ENCODE measurements at places on chromosomes 2 and 18. TPM values are rescaled to one million over a fixed set of nuclear protein-coding genes. Genes with fewer than 3 reads are reported as not detected.

Gene GEN1
- total RNA-seq, result 5.5 TPM

GRCh38 chr2:67984600-67984999, 78.2 kb downstream of the C1D start:
- no peak for DNase-seq
- H3K27me3 ChIP-seq, result no peaks in the 10 kb centered on the region
- no peak overlapping the region for H3K27ac ChIP-seq
- no peaks in the 10 kb centered on the region for H3K4me1 ChIP-seq

Gene RGPD3
- 0.18 TPM for total RNA-seq

- no peak overlapping the region for H3K27ac ChIP-seq
- H3K4me1 ChIP-seq, result no peaks in the 10 kb centered on the region
- H3K4me3 ChIP-seq, result no peak overlapping the region
These were observed 316.3 kb downstream of the AGPS start for GRCh38 chr2:177708660-177709444.

- peaks cover 3% of the 10 kb centered on the region for H3K4me1 ChIP-seq
- H3K4me3 ChIP-seq, result no peak overlapping the region
- no peaks in the 10 kb centered on the region for H3K27me3 ChIP-seq
- H3K36me3 ChIP-seq, result peaks cover 14% of the 10 kb centered on the region
These were observed 136.2 kb upstream of the RASGRP3 start for GRCh38 chr2:33340280-33340679.

GRCh38 chr2:233186851-233187250, 64.6 kb upstream of the ATG16L1 start:
- H3K27ac ChIP-seq, result no peak overlapping the region
- no peak for DNase-seq
- no peaks in the 10 kb centered on the region for H3K27me3 ChIP-seq
- H3K36me3 ChIP-seq, result no peaks in the 10 kb centered on the region
- no peaks in the 10 kb centered on the region for H3K4me1 ChIP-seq

GRCh38 chr2:14572633-14573032, 59.9 kb upstream of the LRATD1 start:
- no peak for DNase-seq
- H3K27me3 ChIP-seq, result no peaks in the 10 kb centered on the region
- H3K27ac ChIP-seq, result no peak overlapping the region

- H3K27me3 ChIP-seq, result no peaks in the 10 kb centered on the region
- H3K27ac ChIP-seq, result no peak overlapping the region
- H3K36me3 ChIP-seq, result no peaks in the 10 kb centered on the region
- no peaks in the 10 kb centered on the region for H3K4me1 ChIP-seq
- DNase-seq, result no peak
These were observed 28.9 kb upstream of the C2orf15 start for GRCh38 chr2:99112617-99113016.

GRCh38 chr2:43841949-43842865, 3.4 kb downstream of the ABCG8 start:
- H3K27me3 ChIP-seq, result no peaks in the 10 kb centered on the region
- no peak overlapping the region for H3K27ac ChIP-seq
- DNase-seq, result no peak
- no peaks in the 10 kb centered on the region for H3K36me3 ChIP-seq

Gene IGFBP5
- 808 TPM for total RNA-seq

- no peak overlapping the region for H3K4me3 ChIP-seq
- H3K27me3 ChIP-seq, result no peaks in the 10 kb centered on the region
- H3K4me1 ChIP-seq, result no peaks in the 10 kb centered on the region
- no peaks in the 10 kb centered on the region for H3K36me3 ChIP-seq
- no peak for DNase-seq
These were observed 310.4 kb downstream of the LRRTM1 start for GRCh38 chr2:79994161-79994560.

- H3K4me3 ChIP-seq, result no peak overlapping the region
- no peaks in the 10 kb centered on the region for H3K36me3 ChIP-seq
- no peaks in the 10 kb centered on the region for H3K27me3 ChIP-seq
- no peaks in the 10 kb centered on the region for H3K4me1 ChIP-seq
- DNase-seq, result no peak
- H3K27ac ChIP-seq, result no peak overlapping the region
These were observed 103.1 kb downstream of the UPP2 start for GRCh38 chr2:158204741-158205165.

Gene RAPGEF4
- total RNA-seq, result 6.7 TPM

DNA sequence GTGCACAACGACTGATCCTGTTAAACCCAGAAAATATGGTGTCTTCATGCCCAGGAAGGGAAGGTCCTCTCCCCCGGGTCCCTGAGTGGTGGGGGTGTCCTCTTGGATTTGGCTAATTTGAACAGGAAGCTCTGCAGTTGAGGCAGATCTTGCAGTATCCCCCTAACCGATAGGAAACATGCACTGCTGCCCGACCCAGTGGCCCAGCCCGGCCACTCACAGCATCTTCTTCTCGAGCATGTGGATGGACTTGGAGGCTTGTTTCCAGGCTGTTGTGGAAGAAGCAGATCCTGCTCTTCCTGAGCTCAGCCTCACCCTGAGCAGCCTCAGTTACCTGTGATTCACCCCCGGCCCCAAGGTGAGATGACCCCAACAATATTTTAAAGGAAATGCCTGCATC, 46.4 kb upstream of the ASB1 start:
- H3K27ac ChIP-seq, result no peak overlapping the region
- DNase-seq, result no peak
- H3K4me1 ChIP-seq, result no peaks in the 10 kb centered on the region
- no peaks in the 10 kb centered on the region for H3K36me3 ChIP-seq

- no peaks in the 10 kb centered on the region for H3K36me3 ChIP-seq
- H3K27me3 ChIP-seq, result no peaks in the 10 kb centered on the region
- no peak overlapping the region for H3K4me3 ChIP-seq
- no peaks in the 10 kb centered on the region for H3K4me1 ChIP-seq
- no peak for DNase-seq
- no peak overlapping the region for H3K27ac ChIP-seq
These were observed 31.4 kb upstream of the AGAP1 start for GRCh38 chr2:235462415-235462790.

DNA sequence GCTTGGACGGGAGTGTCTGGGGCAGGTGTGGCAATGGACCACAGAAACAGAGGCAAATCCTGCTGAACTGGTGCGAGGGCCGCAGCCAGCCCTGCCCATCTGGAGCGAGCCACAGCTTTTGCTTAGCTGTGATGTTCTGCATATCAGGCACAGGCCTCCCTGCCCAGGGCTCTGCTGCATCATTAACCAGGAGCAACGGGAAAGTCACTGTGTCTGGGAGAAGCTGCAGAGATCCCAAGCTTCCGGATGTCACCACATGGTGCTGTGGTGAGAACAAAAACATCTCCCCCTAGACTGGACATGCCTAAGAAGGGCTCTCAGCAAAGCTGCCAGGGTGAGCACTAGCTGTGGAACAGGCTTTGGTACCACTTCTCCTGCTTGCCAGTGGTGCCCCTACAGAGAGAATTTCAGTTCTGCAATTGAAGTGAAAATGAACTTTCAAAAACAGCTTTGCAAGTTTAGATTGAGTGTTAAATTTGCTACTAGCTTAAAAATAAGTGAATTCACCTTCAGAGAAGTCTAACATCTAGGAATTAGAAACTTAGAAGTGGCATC, 172.9 kb upstream of the MYT1L start:
- H3K27me3 ChIP-seq, result no peaks in the 10 kb centered on the region
- no peaks in the 10 kb centered on the region for H3K4me1 ChIP-seq
- H3K4me3 ChIP-seq, result no peak overlapping the region
- H3K27ac ChIP-seq, result no peak overlapping the region
- DNase-seq, result no peak

DNA sequence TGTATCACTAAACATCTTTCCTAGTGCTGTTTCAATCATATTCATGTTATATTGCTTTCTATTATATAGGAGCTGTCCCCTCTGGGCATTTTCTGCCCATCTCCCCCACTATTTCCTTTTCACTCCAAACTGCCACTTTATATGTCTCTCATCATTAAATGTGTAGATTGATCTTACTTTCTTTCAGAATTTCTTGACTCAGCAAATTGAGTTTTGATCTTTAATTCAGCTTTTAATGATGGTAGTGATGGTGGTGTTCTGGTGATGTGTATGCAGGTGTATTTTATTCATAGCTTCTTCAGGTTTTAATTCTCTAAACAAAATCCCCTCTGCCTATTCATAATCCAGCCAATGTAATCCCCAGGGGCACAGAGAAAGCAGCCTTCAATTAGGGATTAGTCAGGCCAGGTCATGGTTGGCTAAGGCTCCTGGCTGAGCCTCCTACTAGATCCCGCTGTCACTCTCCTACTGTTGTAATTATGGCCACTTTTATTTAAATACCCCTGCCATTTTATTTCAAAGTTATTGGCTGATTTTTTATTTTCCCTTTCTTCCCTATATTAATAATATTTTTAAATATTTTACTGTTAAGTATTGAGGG, 325.4 kb downstream of the SPAG16 start:
- H3K4me3 ChIP-seq, result no peak overlapping the region
- no peaks in the 10 kb centered on the region for H3K4me1 ChIP-seq
- no peaks in the 10 kb centered on the region for H3K27me3 ChIP-seq
- no peak overlapping the region for H3K27ac ChIP-seq
- DNase-seq, result no peak
- H3K36me3 ChIP-seq, result no peaks in the 10 kb centered on the region

Gene TTN
- total RNA-seq, result 4.8 TPM
